ENCODE measurements at places on chromosomes 11 and 22.

DNA sequence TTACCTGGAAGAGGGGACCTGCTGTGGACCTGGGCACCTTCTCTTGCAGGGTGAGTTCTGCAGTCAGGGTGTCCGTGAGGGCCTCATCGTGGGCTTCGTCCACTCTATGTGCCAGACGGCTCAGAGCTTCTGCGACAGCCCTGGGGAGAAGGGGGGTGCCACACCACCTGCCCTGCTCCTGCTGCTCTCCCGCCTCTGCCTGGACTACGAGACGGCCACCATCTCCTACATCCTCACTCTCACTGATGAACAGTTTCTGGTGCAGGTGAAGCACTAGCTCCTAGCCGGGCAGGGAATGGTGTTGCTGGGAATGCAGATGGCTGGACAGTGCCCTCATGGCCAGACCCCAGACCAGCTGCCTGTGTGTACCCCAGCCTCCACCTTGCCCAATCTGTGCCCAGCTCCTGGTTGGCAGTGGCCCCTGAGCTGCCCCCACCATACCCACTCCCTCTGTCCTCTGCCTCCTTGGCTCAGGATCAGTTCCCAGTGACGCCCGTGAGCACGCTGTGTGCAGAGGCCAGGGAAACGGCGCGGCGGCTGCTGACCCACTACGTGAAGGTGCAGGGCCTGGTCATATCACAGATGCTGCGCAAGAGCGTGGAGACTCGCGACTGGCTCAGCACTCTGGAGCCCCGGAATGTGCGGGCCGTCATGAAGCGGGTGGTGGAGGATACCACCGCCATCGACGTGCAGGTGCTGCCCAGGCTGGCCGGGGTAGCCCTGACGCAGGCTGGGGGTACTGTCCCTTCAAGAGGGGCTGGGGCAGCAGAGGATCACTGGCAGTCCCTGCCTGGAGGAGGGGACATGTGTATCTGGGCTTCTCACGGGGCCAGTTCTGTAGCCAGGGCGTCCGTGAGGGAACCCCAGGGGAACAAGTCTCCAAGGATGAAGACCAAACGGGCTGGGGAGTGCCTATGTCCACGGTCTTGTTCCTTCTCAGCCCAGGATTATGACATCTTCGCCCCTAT lies 2.2 kb upstream of the TM7SF2 start:
- DNase-seq: no peak

DNA sequence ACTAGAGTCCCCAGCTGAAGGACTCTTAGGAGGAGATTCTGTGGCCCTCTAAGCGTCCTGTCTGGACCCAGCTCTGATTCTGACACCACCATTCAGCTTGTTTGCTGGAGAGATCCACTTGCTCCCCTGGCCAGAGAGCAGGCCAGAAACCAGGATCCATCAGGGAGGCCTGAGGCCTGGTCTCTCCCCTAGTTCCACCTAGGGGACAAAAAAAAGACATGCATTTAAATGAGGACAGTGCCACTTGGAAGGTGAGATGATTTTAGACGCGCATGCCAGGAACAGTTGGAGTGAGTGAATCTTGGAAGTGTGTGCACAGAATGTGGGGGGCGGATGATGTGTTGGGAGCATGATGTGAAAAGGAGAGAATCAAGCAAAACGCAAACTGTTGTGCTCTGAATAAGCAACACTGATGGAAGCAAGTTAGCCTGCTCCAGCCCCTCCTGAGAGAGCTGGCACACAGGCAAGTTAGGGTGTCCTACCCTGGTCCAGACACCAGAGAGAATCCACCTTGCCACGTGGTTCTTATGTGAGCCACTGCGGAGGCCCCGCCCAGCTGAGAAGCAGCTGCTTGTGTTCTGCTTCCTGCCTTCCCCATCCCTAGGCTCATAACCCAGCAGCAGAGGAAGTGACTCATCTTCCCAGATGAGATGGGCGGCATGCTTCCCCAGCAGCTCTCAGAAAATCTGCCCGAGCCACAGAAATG lies 8.0 kb upstream of the SLCO2B1 start:
- peak; percentile 98 for DNase-seq

DNA sequence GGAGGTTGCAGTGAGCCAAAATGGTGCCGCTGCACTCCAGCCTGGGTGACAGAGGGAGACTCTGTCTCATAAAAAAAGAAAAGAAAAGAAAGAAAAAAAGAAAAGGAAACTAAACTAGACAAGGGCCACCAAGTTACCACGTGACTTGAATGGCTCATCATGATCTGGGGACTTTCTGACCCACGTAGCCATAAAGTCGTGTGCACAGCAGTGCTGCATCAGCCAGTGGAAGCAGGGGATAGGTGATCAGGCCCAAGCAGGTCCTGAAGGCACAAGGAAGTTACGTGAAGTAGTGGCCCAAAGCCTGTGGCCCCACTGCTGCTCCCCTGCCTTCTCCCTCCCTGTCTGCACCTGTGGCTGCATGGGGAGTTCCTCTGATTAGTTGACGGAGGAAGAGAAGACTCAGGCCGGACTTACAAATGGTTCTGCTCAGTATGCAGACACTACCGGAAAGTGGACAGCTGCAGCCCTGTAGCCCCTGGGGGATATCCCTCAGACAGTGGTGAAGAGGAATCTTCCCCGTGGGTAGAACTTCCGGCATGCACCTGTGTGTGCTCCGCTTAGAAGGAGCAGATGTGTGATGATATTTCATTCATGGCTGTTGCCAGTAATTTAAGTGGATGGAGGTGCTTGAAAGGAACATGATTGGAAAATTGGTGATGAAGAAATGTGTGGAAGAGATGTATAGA lies 18.2 kb upstream of the CD81 start:
- no peak for DNase-seq

DNA sequence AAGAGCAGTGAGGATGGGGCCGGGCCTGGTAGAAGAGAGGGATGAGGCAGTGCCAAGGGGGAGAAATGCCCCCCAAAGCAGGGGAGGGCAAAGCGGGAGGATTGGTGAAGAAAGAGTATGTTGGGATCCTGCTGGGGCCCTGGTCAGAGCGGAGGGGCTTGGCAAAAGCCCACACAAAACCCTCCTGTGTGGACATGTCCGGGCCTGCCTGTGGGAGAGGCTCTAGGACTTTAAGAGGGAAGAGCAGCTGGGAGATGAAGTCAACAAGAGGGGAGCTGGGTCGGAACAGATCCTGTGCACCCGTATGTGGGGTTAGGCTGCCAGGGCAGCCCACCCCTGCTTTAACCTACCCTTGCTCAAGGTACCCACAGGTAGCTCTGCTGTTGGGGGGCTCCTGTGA lies 25.8 kb downstream of the ART5 start:
- DNase-seq: no peak

DNA sequence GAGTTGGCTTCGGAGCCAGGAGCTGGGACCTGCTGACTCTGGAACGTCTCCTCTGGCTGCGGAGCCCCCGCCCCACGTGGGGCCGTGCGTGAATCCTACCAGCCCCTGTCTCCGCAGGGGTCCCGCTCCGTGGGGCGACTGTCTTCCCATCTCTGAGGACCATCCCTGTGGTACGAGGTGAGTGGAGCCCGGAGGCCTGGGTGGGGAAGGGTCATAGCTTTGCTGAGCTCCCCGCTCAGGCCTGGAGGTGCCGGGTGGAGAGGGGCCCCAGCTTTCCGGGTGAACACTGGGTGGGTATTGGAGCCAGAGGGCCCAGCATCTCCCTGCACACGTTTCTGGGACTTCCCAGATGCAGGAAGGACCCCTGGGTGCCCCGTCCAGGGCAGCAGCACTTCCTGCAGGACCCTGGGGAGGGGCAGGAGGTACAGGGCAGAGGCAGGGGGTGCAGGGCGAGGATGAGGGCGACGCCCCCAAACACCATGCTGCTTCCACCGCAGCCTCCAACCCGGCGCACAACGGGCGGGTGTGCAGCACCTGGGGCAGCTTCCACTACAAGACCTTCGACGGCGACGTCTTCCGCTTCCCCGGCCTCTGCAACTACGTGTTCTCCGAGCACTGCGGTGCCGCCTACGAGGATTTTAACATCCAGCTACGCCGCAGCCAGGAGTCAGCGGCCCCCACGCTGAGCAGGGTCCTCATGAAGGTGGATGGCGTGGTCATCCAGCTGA lies 3.8 kb downstream of the MUC5AC start:
- DNase-seq: no peak

GRCh38 chr11:121626507-121626875 lies 173.7 kb upstream of the SORL1-AS1 start:
- no peak for DNase-seq

DNA sequence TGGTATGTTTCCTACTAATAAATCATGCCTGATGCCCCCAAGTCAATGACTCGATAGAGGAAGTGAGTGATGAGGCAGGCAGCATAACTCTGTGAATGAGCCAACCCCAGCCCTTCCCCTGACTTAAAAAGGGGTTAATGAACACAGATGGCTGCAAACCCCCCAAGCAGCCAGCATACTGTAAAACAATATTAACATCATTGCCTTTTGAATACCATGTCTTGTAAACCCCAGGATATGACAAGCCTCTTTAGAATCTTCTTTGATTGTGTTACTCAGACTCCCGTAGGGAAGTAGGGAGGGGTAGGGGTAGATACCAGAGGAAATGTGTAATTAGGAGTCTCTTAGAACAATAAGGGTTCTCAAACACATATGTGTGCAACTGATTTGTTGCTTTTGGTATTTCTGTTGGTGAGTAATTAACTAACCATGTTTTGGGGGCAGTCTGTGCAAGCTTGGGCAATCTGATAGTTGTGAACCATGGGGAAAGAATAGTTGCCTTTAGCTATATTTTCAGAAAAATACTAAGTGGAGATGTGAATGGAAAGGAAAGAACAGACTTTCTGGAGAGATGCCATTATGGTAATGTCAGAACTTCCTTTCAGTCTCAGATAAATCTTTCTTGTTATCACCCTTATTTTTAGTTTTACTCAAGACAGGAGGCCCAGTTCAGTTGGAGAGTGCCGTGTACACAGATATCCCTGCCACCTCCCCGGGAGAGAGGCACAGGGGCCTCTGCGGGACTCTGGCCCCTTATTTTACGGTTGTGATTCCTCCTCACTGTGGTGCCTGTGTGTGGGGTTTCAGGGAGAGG lies 701.8 kb downstream of the NTM start:
- DNase-seq: peak; percentile 91

DNA sequence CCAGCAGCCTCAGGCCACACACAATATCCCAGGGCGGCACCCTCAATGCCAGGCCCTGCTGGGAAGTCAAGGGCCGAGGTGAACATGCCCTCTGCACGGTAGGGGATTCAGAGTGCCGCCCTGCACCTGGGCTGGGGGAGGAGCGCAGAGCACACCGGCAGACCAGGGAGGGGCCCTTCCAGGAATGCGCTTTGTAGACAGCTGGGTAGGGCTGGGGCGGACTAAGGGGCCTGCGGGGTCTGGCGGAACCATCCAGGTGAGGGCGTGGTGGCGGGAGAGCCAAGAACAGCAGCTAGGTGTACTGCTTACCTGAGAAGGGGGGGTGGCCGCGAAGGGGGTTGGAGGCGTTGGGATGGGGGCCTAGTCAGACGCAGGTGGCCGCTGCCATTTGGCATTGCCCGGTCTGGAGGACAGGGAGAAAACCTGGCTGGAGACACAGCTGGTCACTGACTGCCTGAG lies 26.0 kb downstream of the DUSP8 start:
- no peak for DNase-seq

DNA sequence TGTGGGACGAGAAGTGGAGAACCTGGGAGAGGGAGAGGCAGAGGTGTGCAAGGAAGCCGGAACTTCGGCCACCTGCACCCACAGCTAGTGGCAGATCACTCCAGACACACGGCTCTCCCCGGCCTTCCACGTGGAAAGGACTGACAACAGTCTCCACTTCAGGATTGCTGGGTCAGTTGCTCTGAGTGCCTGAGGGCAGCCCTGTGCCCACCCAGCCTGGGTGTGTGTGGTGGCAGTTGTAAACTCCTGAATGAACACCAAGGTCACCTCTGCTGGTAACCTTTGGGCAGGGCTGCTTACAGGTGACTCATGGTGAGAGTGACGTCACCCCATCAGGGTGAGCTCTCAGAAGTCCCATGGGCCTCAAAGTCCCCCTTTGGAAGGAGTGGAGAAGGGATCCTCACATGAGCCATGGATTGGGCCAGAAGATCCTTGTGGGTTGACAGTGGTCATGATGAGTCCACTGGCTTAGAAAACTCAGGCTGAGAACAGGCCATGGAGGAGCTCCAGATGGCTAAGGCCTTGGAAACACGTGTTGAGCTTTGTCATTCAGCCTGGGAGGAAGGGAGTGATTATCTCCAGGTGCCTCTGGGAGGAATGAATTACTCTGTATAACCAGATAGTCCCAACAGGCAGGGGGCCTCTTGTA lies 71.3 kb downstream of the BCR start:
- peak; percentile 47 for DNase-seq
